Spleen (tissue), 13 donors: ENCODE measurements at places on chromosomes 1 and 21.

DNA sequence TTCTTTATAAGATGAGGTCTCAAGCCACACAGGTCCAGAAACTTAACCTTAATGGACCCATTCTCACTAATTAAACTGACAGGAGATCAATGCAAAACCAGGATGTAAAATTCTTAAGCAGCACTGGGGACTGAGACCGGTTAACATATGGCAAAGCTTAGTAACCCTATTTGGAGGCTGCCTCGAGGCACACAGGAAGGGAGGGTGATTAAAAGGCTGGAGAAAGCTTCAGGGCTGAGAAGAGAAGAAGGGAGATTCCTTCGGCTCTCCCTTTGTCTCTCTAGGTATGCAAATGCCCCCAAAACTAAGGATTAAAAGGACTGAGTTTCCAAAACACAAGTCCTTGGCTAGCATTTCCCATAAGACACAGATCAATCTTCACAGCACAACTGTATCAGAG, 120.8 kb upstream of the DSCAM start:
- no peak overlapping the region for H3K27ac ChIP-seq
- H3K27me3 ChIP-seq: no peaks in the 10 kb centered on the region
- DNase-seq: no peak
- no peak overlapping the region for H3K4me3 ChIP-seq

- H3K27ac ChIP-seq: no peak overlapping the region
- H3K36me3 ChIP-seq: no peaks in the 10 kb centered on the region
- H3K27me3 ChIP-seq: no peaks in the 10 kb centered on the region
- H3K4me1 ChIP-seq: no peaks in the 10 kb centered on the region
- H3K4me3 ChIP-seq: no peak overlapping the region
Observed at GRCh38 chr1:167587872-167588271, 34.3 kb upstream of the CREG1 start.

DNA sequence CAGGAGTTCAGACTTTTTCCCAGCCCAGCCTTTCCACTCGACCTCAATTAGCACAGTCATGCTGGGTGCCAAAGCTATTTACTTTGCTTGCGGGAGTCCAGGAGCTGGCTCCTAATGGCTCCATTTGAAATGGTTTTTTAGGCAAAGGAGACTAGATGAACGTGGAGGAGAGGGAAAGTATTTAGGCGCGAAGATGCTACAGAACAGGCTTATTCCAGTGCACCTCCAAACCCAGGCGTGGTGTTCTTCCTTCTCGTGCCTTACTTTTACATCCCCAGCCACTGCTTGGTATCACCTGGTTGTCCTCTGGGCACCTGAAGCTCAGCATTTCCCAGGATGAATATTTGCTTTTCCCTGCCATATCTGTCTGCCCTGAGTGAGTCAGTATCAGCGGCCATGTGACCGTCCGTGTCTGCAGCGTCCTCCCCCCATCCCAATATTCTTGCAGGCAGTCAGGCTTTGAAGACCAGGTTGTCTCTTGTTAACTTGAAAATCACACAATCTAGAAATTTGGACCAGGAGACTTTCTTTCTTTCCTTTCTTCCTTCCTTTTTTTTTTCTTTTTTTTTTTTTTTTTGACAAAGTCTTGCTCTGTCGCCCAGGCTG, 198.5 kb downstream of the DYRK1A start:
- H3K27ac ChIP-seq: peak overlapping the region; percentile 93
- peak overlapping the region; percentile 86 for H3K4me3 ChIP-seq
- no peak for DNase-seq
- no peaks in the 10 kb centered on the region for H3K36me3 ChIP-seq
- H3K27me3 ChIP-seq: no peaks in the 10 kb centered on the region

DNA sequence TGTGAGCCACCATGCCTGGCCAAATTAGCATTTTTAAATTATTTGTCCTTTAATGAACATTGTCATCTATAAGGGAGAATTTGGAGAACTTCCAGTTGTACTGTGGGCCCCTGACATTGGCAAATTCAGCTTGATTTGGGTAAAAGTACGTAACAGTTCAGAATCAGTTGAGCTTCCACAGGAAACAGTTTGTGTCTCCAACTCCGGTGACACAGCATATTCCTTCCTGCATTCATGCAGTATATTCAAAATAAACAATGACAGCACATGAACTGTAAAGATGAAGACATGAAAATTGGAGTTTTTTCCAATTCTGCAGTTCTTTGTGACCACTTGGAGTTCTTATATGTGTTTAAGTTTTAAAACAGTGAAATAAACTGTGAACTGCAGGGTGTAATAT, 28.2 kb downstream of the RNF220 start:
- no peak overlapping the region for H3K4me3 ChIP-seq
- H3K27ac ChIP-seq: no peak overlapping the region
- DNase-seq: no peak
- no peaks in the 10 kb centered on the region for H3K27me3 ChIP-seq
- no peaks in the 10 kb centered on the region for H3K4me1 ChIP-seq
- H3K36me3 ChIP-seq: no peaks in the 10 kb centered on the region

GRCh38 chr21:45330075-45330781, 42.5 kb upstream of the POFUT2 start:
- H3K36me3 ChIP-seq: no peaks in the 10 kb centered on the region
- no peaks in the 10 kb centered on the region for H3K4me1 ChIP-seq
- H3K27ac ChIP-seq: no peak overlapping the region
- H3K4me3 ChIP-seq: no peak overlapping the region
- DNase-seq: peak; percentile 58

DNA sequence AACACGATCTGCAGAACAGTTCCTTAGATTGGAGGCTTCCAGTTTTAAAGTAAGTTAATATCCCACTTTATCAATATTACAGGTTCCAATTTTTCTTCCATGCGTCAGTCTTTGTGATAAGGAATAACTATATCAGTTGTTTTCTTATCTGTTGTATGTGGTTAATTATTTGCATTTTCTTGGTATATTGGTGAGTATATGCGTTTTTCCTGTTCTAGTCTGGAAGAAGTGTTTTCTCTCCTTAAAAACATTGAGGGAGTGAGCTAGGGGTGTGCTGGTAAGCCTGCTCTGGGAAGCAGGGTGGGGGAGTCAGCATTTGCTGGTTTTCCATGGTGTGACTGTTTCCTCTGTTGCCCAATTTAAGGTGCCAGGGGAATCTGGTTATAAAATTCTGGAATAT, 50.2 kb upstream of the KIF1B start:
- no peaks in the 10 kb centered on the region for H3K27me3 ChIP-seq
- H3K36me3 ChIP-seq: peaks cover 45% of the 10 kb centered on the region
- no peak overlapping the region for H3K4me3 ChIP-seq
- H3K4me1 ChIP-seq: no peaks in the 10 kb centered on the region
- no peak for DNase-seq

DNA sequence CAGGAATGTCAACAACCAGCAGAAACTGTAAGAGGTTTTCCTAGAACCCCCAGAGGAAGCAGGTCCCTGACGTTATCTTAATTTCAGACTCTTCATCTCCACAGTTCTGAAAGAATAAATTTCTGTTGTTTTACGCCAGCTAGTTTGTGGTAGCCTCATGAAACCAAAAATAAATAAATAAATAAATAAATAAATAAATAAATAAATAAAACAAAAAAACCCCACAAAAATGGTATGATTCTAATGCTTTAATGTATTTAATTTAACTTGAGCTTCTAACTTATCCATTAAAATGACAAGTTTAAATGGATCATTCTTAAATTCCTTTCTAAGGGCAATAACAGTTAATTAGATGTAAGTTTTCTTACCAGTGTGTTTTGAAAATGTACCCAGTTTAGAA, 293.8 kb upstream of the ADAMTS5 start:
- H3K27me3 ChIP-seq: no peaks in the 10 kb centered on the region
- H3K4me3 ChIP-seq: no peak overlapping the region
- no peak overlapping the region for H3K27ac ChIP-seq
- no peak for DNase-seq
- H3K4me1 ChIP-seq: no peaks in the 10 kb centered on the region

- peak overlapping the region; percentile 78 for H3K27ac ChIP-seq
- DNase-seq: no peak
- H3K4me3 ChIP-seq: peak overlapping the region; percentile 19
- no peaks in the 10 kb centered on the region for H3K36me3 ChIP-seq
Observed at GRCh38 chr1:27427816-27428315, 35.4 kb downstream of the GPR3 start.

DNA sequence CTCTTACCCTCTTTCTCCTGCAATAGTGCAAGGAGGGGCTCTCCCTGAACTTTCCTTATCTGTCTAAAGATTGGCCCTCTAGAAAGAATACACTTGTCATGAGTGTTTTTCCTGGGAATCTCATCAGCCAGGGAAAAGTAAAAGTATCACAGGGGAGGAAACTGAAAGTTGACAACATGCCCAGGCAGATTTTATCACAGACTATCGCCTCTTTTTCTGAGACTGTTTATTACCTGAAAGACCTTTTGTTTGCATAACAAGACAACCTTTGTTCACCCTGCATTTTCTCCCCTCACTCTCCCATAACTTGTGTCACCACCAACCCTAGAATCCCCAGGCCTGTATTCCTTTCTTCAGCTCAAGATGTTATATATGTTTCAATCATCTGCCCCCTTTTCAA, 794.7 kb upstream of the ADAMTS5 start:
- H3K4me1 ChIP-seq: no peaks in the 10 kb centered on the region
- no peaks in the 10 kb centered on the region for H3K27me3 ChIP-seq
- no peak overlapping the region for H3K27ac ChIP-seq
- H3K36me3 ChIP-seq: no peaks in the 10 kb centered on the region
- H3K4me3 ChIP-seq: no peak overlapping the region

DNA sequence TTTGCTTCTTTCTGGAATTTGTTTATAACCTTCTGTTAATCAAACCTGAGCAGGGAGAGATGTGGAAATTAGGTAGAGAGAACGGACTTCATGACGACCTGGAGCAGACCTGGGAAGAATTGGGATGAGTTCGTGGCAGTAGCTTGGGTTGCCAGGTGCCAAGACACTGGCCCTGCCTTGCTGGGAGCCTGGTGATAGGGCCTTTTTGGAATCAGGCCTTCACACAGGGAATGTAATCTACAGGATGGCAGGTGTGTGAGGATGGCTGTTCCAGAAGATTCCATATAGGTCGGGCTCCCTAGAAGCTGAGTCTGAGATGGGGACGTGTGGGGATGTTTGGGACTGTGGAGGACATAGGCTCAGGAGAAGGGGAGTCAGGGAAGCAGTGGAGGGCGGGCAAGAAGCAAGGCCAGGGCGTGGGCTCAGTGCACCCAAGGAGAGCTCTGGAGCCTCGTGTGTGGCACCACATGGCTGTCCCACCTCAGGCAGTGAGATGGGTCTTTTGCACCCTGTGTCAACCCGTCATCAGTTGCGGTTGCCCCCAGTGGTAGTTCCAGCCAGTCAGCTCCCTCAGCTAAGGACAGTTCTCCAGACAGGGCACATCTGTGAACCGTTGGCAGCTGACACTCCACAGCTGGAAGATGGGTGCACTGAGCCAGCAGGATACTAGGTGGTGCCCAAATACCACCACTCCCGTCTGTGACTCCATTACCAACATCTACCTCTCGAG, 395.9 kb downstream of the MATN1 start:
- H3K27me3 ChIP-seq: no peaks in the 10 kb centered on the region
- DNase-seq: no peak
- H3K27ac ChIP-seq: no peak overlapping the region
- no peaks in the 10 kb centered on the region for H3K36me3 ChIP-seq
- no peak overlapping the region for H3K4me3 ChIP-seq
